Femur (tissue), 1 donor: ENCODE measurements at places on chromosomes 6 and 20.

- no peak for DNase-seq
Measured at GRCh38 chr20:58286729-58287128, 22.8 kb upstream of the RAB22A start.

GRCh38 chr6:29486577-29486976, 1.2 kb downstream of the MAS1L start:
- DNase-seq: no peak

DNA sequence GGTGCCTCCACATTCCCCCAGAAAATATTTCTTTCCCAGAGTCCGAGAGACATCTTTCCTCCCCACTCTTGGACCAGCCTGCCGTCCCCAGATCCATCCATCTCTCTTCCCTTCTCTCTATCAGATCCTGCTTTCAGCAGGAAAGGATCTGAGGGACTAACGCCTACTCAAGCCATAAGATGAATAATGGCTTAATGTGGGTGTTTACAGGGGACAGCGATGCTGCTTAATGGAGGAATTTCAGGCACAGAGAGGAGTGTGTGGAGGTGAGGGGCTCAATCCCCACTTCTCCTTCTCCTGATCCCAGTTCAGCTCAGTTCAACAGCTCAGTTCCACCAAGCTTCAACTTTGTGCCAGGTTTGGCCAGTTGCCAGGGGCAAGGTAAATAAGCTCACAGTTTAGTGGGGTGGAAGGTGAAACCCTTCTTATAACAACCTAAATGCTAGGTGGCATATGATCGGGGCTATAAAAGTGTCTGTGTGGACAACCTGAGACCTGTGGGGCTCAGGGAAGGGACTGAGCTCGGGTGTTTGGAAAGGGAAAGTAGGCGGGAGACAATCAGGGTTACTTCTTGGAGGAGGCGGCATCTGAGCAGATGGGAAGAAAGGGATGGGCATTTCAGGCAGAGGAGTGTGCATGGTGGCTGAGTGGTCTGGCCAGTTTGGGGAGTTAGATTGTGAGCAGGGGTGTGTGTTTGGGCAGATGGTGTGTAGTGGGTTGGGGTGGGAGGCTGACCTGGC, 55.8 kb downstream of the CDH22 start:
- no peak for DNase-seq

DNA sequence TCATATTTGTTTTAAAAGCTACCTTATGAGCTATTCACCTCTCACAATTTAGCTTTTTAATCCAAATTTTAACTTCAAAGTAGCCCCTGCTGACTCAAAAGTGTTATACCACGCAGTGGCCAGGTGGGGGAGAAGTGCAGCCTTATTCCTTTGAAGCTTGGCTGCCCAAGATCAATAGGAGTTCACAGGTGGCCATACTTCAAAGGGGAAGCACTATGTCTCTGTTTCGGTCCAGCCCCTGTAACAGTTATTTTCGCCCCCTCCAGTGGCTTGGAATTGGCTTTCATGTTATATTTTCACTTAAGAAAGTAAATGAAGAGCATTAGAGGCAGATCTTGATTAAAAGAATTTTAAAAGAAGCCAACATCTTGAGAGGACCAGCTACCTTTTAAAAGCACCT, 608.4 kb downstream of the EPHA7 start:
- DNase-seq: peak; percentile 22

DNA sequence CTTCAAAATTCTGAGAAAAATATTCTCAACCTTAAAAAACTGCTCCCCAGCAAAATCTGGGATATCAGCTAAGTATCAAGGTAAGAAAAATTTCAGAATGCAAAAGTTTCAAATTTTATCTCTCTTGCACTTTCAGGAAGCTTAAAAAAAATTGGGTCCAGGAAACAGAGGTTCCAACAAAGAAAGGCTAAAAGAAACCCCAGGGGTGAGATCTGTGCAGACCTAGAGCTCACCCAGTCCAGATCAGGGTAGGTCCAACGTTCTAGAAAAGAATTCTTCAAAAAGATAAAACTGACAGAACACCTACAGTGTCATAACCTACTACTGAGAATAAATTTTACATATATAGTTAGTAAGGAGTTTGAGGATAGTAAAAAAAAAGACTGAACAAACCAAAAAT, 23.5 kb downstream of the ILRUN start:
- no peak for DNase-seq

DNA sequence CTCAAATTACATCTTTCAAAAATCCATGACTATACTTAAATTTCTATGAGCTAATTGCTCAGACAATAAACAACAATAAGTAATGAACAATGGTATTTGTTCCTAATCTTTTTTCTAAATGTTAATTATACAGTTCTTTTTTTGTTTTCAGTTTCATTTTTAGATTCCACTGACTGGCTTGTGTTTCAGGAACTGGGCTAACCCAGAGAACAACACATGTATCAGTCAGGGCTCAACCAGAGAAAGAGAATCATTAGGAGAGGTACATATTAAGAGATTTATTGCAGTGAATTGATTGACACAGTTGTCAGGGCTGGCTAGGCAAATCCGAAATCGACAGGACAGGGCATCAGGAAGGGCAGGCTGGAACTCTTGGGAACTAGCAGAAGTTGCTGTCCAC, 182.8 kb downstream of the GRM1 start:
- DNase-seq: no peak

- DNase-seq: no peak
Measured at GRCh38 chr20:7695635-7696034, 244.6 kb downstream of the HAO1 start.

DNA sequence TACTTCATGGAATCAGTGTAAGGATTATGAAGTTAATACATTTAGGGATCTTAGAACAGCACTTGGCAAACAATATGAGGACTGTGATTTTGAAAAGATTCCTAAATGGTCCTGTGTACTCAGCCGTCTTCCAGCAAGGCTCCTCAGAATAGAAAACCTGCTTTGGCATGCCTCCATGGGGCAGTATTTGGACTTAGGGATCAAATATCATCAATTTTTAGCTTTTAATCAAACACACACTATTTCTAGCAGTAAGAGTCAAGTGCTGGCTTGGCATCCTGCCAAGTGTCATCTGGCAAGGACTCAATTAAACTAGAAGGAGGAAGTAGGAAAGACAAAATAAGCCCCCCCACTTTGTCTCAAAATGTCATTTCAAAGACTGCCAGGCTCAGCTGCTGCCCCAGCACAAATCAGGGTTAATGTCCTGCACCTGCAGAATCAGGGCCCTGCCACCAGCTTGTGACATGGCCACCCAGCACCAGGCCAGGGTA, 40.8 kb downstream of the IYD start:
- peak; percentile 64 for DNase-seq

GRCh38 chr6:164898412-164898811, 411.0 kb downstream of the C6orf118 start:
- no peak for DNase-seq

DNA sequence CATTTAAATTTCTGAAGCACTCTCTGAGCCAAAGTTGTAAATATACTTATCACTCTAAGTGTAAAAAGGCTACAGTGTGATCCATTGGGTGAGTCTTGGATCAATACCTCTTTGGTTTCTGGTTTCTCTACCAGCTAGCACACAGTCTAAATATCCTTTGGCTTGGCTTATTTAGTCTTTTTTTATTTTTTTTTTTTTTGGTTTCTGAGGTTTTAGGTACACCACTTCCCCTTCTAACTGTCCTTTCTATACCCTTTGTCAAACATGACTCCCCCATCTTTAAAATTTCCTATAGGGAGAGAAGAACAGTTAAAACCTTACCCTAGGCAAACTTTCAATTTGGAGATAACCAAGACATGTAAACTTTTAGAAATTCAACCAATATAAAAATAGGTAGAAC, 379.0 kb downstream of the PHF3 start:
- no peak for DNase-seq

DNA sequence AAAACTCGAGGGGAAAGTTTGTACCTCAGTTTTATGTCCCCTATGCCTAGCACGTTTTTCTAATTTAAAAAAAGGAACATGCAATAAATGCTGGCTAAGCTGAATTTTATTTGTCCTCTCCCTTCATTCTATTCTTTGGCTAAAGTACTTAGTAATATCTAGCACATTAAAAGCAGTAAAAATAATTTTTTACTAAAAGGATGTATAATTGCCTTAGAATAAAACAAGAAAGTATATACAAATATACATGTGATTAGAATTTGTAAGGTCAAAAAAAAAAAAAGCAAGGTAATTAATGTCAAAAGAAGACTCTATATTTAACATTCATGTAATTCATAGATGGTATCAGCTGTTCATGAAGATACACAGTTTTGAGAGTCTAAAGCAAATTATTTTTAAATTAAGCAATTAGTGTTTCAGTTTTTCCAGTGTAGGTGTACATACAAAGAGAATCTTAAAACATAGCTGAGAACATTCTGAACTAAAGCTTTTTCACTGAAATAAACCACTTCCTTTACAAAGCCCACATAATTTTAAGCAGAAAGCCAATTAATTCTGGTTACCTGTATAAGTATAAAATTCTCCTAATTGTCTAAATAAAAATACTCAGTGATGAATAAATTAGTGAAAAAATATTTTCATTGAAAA, 32.4 kb downstream of the HBS1L start:
- no peak for DNase-seq

DNA sequence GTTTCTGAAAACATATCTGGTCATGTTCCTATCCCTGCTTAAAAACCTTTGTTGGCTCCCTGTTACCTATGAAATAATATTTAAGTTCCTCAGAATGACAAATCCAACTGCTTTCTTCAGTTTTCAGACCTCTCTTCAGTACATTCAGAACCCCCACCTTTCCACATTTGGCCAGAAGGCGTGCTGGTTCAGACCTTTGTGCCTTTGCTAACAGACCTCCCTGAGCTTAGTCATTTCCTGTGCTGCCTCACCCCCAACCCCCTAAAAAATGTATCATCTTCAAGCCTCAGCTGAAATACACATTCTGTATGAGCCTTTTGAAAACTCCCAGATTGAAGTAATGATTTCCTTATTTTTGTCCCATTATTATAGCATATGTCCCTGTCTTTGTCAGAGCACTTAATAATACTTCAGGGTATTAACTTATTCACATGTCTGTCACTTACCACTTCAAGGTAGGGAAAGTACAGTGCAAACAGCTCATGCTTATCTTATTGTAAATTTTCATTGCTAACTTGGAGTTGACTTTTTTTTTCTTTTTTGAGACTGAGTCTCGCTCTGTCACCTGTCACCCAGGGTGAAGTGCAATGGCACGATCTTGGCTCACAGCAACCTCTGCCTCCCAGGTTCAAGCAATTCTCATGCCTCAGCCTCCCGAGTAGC, 19.7 kb downstream of the FAM217A start:
- no peak for DNase-seq

GRCh38 chr6:16841241-16841640, 80.0 kb upstream of the ATXN1 start:
- no peak for DNase-seq

DNA sequence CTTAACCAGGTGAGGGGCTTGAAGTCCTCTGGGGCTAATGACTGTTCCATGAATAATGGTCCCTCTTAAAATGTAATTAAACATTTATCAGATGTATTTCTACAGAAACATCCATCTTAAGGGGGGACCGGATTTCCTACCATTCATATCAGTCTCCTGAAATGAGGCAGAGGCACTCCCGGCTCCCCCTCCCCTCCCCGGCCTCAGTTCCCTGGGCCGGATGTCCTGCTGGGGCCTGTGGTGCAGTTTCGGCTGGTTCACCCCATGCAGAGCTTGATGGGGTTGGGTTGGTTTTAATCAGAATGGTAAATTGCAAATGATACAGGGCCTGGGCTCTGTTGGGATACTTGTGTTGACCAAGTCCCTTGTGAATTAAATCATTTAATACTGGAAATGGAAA, 349.4 kb downstream of the PREX1 start:
- no peak for DNase-seq

DNA sequence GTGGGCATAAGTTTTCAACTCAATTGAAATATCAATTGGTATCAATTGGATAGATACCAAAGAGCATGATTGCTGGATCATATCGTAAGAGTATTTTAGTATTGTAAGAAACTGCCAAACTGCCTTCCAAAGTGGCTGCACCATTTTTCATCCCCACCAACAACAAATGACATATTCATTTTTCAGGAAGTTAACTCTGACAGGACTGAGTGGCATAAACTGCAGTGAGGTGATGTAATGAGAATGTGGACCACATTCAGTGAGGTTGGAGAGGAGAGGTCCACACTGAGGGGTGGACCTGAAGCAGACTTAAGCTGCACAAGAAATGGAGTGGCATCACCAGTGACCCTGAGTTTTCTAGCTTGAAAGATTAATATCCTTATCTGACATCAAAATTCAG, 11.6 kb upstream of the CALHM6 start:
- DNase-seq: no peak

- no peak for DNase-seq
Measured at GRCh38 chr6:142868917-142869316, 76.1 kb downstream of the HIVEP2 start.

- DNase-seq: no peak
Measured at GRCh38 chr6:77150736-77151135, 312.6 kb downstream of the HTR1B start.

- DNase-seq: peak; percentile 65
Measured at GRCh38 chr6:56671651-56672461, 29.2 kb upstream of the DST start.

- DNase-seq: no peak
Measured at GRCh38 chr20:49659056-49659455, 54.6 kb downstream of the B4GALT5 start.

DNA sequence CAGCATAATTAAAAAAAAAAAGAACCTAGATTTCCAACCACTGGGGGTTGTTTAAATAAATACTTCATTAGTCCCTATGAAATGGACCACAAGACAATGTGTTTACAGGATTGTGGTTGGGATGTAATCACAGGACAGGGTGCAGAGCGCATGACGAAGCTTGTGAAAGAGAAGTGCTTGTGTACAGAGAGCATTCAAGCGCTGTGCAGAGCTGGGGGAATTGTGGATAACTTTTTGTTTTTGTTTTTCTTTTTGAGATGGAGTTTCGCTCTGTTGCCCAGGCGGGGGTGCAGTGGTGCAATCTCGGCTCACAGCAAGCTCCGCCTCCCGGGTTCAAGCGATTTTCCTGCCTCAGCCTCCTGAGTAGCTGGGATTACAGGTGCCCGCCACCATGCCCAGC, 22.3 kb downstream of the LAMA5 start:
- DNase-seq: no peak

GRCh38 chr6:11706171-11706570, 72.4 kb downstream of the ADTRP start:
- peak; percentile 48 for DNase-seq

- DNase-seq: no peak
Measured at GRCh38 chr6:36432151-36432671, 10.4 kb downstream of the PXT1 start.

- no peak for DNase-seq
Measured at GRCh38 chr20:5526516-5526915, 209.8 kb upstream of the PROKR2 start.

DNA sequence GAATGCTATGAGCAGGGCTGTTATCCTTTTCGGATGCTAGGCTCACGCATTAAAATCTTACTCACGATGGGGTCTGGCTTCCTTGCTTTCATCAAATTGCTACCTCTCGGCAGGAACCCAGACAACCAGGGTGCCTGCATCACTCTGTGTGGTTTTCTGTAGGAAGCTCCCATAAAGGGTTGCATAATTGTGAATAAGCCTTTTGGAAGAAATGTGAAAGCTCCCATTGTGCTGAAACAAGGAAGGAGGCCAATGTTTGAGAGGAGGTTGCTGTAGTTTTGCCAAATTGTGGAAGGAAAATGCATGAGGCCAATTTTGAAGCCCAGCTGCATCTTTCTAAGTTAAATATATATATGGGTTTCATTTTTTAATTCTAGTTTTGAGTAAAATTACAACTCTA, 615.5 kb downstream of the C6orf118 start:
- peak; percentile 59 for DNase-seq
